ENCODE measurements at places on chromosomes 16 and 17.
A peak's percentile ranks its signal among the peaks of the same experiment; 100 is the strongest.

- no peak for DNase-seq
Observed at GRCh38 chr16:23434380-23434779, 18.6 kb downstream of the COG7 start.

DNA sequence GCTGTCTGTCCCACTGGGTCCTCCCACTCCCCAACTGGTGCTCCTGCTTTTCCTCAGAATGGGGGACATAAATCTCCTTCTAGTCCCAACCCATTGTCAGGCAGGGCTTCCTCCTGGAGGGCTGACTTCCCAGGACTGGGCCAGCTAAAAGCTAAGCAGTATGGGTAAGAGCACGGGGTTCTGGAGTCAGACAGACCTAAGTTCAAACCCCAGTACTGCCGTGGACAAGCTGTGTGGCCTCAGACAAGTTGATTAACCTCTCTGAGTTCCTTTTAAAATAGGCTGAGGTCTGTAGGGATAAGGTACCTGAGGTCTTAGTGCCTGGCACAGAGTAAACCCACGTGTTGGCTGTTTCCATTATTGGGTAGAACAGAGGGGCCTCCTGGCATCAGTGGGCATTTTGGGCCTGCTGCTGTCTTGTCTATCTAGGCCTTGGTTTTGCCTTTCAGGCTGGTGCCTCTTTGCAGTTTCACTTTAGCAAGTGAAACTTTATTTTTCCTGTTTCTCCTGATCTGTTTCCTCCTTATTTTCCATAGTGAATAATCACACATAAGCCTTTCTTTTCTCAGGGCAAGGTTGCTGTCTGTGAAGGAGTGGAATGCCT, 114.6 kb downstream of the PRKCB start:
- no peak for DNase-seq

DNA sequence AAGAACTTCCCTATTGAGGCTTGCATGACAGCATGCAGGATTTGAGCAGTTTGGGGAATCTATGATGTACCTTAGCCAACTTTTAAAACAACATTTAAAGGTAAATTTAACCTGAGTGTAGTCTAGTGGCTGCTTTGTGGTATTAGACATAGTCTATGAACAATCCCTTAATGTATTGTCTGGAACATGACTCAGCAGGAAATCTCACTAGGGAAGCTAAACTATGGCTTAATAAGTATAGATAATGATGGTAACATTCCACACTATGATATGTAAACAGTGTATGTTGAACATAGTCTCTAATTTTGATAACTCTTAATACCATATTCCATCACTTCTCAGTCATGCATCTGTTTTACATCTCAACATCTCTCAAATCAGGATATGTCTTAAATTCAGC, 52.1 kb upstream of the SLC12A3 start:
- DNase-seq = no peak

GRCh38 chr16:84199097-84199496, 8.1 kb downstream of the ADAD2 start:
- no peak for DNase-seq

DNA sequence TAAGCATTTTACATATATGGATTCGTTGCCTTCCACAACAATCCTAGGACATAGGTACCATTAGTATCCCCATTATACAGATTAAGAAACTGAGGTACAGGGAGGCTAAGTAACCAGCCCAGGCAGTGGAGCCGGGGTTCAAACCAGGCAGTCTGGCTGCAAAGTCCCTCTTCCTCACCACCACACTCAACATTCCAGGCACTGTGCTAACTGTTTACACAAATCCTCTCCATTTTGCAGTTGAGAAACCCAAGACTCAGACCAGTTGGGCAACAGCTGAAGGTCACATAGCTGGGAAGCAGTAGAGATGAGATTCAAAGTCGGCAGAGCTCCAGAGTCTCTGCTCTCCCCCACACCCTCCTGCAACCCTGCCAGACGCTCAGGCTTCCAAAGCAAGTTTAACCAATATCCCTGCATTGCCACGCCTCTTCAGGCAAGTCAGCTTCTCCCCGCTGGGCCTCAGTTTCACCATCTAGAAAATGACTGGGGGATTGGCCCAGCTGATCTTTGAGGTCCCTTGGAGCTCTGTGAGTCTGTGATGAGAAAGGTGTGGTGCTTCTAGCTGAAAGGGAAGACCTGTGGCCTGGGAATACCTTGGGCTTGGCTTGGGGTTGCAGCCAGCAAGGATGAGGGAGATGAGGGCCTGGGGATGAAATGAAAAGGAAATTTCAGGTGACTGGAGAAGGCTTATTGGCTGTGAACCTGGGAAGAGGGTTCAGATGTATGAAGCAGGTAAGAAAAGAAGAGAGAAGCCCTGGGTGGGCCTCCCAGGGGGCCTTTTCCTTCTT, 14.0 kb downstream of the CCR7 start:
- DNase-seq = no peak

- no peak for DNase-seq
Observed at GRCh38 chr16:8893426-8893825, 11.3 kb downstream of the LITAFD start.

GRCh38 chr17:71919186-71919585, 201.6 kb upstream of the SOX9 start:
- no peak for DNase-seq

- DNase-seq = no peak
Observed at GRCh38 chr17:70034158-70034557, 40.9 kb upstream of the KCNJ16 start.

DNA sequence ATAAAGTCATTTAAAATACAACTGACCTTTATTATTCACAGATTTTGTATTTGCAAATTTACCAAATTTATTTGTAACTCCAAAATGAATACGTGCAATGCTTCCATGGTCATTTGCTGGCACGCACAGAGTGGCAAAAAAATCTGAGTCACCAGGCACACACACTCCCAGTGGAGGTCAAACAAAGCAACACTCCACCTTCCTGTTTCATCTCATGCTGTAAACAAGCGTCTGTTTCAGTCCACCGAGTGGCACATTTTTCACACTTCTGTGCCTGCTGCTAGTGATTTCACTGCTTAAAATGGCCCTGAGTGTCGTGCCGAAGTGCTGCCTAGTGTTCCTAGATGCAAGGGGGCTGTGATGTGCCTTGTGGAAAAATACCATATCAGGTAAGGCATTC, 17.8 kb upstream of the ITGAE start:
- DNase-seq = no peak

DNA sequence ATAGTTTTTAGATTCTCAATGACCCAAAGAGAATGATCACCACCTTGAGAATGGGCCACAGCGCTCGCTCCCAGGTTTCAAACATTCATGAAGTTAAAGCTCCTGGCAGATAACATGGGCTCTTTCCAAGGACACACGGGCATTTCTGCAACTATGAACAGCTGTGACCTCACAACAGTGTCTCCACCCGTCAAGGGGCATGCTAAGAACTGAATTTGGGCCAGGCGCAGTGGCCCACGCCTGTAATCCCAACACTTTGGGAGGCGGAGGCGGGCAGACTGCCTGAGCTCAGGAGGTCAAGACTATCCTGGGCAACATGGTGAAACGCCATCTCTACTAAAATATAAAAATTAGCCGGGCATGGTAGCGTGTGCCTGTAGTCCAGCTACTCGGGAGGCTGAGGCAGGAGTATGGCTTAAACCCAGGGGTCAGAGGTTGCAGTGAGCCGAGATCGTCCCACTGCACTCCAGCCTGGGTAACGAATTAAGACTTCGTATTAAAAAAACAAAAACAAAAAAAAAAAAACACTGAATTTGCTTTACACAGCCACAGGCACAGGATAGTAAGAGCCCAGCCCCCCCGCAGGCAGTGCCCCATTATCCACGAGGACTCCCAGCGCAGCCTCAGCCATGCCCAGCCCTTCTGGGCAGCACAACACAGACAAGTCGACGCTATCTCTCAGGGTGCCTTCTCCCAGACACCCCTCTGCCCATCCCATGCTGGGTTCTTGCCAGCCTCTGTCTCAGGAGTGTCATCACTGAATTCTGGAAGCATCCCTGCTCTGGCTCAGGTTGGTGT, 7.2 kb downstream of the USP7 start:
- DNase-seq = no peak

- DNase-seq = no peak
Observed at GRCh38 chr17:74808714-74809430, 32.7 kb upstream of the NAT9 start.

GRCh38 chr17:72989074-72989610, 103.3 kb downstream of the SLC39A11 start:
- no peak for DNase-seq

- DNase-seq = no peak
Observed at GRCh38 chr16:19991614-19992013, 82.1 kb downstream of the GPR139 start.

- DNase-seq = no peak
Observed at GRCh38 chr16:78096386-78096785, 3.1 kb upstream of the WWOX start.

DNA sequence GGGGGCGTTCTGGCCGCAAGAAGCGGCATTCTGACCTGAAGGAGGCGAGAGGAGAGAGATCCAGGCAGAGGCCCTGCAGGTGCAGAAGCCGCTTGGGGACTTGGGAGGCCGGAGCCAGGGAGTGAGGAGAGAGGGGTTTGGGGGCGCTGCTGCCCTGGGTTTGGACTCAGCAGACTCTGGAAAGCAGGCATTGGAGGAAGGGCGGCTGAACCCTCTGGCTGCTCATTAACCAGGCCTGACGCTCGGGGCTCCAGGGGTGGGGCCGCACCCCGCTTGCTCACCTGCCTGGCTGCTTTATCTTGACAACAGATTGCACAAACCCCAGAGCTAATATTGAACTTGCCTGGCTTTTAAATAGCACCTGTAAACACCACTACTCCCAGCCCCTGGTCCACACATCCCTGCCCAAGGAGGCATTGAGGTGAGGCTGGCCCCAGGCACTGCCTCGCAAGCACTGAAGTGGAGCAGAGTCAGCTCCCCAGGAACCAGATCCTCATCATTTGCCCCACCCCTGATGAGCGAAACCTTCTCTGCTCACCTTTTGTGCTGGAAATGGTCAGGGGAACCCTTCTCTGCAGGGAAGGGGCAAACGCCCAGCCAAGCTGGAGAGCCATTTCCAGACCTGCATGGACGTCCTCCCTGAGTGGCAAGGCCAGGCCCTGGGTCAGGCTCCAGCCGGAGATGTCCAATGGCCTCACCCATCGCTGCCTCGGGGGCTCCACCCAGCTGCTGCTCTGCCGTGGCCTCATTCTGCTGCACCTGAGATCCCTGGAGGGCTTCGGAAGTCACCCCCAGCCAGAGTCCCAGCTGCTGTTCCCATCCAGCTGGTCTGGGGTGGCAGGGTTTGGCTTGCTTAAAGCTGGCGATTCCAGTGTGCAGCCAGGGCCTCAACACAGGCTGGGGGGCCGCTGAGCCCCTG, 190.2 kb upstream of the GSE1 start:
- DNase-seq = no peak

- no peak for DNase-seq
Observed at GRCh38 chr17:1039511-1040215, 42.7 kb downstream of the TIMM22 start.

- no peak for DNase-seq
Observed at GRCh38 chr16:22272870-22273650, 24.1 kb upstream of the POLR3E start.

DNA sequence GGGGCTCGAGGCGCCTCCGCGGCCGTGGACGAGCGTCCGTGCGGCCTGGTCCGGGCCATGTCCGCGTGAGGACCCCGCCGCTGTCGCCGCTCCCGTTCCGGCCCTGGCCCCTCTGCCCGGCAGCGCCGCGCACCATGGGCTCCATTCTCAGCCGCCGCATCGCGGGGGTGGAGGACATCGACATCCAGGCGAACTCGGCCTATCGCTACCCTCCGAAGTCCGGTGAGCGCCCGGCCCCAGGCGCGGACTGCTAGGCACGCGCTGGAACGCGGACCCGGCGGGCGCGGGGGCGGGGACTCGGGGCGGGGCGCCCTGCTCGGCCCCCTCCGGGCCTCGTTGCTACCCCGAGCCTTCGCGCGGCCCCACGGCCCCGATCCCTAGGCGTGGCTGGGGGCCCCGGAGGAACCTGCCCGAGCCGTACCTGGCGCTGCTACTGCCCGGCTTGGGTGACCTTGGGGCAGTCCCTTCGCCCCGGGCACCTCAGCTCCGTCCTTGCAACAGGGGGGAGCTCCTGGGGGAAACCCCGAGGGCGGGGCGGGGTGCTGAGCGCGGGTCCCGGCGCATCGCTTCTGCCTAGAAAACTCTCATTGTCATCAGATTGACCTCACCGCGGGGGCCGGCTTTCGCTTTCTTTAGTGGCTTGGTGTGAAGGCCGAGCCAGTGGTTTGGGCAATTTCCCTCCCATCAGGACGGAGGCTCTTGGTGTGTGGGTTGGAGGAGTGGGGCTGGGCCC, 367 bp downstream of the MGRN1 start:
- DNase-seq = peak; percentile 80

- no peak for DNase-seq
Observed at GRCh38 chr16:23195366-23195978, 12.9 kb downstream of the SCNN1G start.

- no peak for DNase-seq
Observed at GRCh38 chr16:62545039-62545438, 508.8 kb upstream of the CDH8 start.

DNA sequence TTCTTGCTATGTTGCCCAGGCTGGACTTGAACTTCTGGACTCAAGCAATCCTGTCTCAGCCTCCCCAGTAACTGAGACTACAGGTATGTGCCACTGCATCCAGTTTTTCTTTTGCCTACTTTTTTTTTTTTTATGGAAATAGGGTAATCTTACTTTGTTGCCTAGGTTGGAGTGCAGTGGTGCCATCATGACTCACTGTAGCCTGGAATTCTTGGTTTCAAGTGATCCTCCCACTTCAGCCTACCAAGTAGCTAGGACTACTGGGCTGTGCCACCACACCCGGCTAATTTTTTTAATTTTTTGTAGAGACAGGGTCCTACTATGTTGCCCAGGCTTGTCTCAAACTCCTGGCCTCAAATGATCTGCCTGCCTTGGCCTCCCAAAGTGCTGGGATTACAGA, 10.0 kb downstream of the LRRC36 start:
- no peak for DNase-seq

All from activated naive CD4-positive, alpha-beta T cell treated with Interleukin-2 at 50 U/mL for 16 hours (primary cell).